Head of caudate nucleus (tissue), 42 donors: ENCODE measurements at places on chromosomes 2 and 18.

DNA sequence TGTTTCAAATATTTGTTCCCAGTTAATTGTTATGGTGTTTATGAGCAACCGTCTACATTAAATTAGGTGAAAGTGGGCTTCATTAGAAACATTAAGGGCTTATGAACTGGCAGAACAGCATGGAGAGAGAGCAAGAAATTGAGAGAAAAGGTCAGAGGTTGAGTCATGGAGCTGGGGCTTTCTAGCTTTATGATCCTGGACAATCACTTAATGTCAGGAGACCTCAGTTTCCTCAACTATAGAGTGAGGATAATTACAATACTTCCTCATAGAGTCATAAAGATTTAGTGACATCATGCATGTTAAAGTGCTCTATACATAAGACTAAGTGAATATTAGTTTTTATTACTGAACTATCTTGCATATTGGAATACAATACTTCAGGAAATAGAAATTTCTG, 83.9 kb downstream of the PLCL1 start:
- DNase-seq, result no peak

DNA sequence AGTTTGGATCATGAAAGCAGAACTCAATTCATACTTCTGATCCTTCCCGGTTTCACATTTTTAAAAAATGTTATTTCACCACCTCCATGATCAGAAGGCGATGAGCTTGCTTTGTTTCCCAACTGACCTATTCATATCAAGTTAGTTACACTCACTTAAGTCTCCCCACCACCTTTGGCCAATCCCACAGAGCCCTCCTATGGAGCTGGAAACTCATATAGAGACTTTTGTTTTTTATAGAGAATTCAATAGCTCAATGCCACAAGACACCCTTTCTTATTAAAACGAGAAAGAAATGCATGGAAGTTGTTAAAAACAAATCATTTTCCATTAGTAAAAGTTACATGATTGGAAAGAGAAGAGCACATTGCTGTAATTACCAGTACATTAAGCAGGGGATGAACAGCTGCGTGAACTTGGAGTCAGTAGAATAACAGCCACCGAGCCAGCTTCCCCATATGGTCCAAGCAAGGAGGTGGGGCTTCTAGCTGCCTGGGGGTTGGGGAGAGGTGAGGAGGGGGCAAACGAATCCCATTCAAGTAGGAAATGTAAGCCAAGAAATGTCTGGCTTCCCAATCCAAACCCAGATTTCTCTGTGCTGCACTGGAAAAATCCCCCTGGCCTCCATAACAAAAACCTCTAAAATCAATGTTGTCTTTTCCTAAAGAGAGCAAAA, 614.5 kb downstream of the IRS1 start:
- DNase-seq, result no peak

- DNase-seq, result no peak
These were observed 106.9 kb upstream of the HDAC4 start for GRCh38 chr2:239507576-239508258.

GRCh38 chr2:214542295-214542694, 131.4 kb downstream of the VWC2L start:
- no peak for DNase-seq

DNA sequence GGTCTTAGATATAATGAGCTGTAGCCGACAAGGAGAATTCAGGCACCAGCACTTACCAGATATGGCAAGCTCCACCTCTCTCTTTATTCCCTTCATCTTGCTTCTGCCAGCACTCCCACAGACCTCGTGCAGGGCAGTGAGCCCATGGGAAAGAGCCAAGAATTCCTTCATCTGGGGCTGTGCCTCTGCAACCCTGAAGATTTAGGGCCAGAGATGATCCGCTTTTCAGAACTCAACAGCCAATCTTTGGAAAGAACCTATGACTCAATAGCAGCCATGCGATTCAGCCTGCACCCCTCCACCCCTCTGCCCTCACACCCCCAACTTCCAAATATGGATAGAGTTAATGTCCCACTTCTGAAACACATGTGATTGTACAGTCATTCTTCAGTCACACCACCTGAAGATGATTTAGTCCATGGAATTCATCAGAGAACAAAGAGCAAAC, 533.7 kb upstream of the TNP1 start:
- no peak for DNase-seq

DNA sequence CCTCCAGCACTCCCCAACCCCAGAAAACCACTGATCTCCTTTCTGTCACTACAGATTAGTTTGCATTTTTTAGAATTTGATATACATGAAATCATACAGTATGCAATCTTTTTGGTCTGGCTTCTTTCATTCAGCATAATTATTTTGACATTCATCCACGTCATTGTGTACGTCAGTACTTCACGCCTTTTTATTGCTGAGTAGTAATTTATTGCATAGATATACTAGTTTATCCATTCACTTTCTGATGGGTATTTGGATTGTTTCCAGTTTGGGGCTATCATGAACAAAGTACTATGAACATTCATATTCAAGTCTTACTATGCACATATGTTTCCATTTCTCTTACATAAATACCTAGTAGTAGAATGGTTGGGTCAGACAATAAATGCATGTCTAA, 20.1 kb upstream of the CHN1 start:
- no peak for DNase-seq

- no peak for DNase-seq
These were observed 170.1 kb downstream of the ASB1 start for GRCh38 chr2:238596571-238597551.

GRCh38 chr2:151718247-151718646, 16.0 kb downstream of the NEB start:
- no peak for DNase-seq

- no peak for DNase-seq
These were observed 78.9 kb upstream of the OTOS start for GRCh38 chr2:240219208-240219890.

GRCh38 chr18:22466608-22467395, 49.1 kb upstream of the CTAGE1 start:
- no peak for DNase-seq

DNA sequence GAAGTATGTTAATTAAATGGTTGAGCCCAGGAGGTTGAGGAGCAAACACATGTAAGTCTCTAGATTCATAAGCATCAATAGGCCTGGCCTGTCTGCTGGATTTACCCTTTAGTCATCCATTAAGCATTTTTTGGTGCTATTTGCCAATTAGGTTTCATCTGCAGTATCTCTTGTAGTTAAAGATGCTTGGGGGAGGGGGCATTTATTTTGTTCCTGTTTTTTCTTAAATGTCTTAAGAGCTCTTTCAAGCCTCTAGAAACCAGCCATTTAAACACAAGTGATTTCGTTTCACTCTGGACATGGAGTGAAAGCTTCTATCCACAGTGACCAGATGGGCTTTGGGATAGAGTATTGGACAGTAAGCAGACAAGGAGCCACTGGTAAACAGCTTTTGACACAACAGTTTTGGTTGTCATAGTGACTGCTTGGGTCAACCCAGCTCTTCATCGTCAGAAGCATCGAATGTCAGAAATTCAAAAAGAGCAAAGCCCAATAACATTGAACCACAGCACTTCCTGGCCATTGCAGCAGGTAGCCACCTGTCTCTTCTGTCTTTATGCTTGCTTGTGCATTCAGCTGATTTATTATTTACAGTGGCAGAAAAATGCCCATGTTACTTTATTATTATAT, 4.9 kb downstream of the QPCT start:
- DNase-seq, result no peak
